ENCODE measurements at places on chromosomes 3 and 15.
A peak's percentile ranks its signal among the peaks of the same experiment; 100 is the strongest.

DNA sequence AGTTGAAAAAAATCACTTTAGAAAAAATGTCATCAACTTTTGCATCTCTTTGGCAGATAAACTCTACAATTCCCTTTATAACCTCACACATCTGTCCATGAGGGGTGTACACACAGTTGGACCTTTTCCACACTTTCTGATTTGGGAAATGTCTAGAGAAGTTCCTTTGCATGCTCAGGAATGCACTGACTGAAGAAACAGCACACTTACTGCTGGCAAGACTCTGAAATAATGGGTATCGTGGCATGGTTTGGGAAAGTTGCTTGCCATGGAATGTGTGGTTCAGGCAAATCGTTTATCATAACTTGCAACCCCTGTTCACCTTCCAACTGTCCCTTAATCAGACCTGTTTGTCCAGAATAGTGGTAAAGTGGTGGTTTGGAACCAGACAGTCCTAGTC, 135.3 kb upstream of the TGFBR2 start:
- DNase-seq, result no peak

- DNase-seq, result no peak
Observed at GRCh38 chr3:161212906-161213305, 8.2 kb upstream of the NMD3 start.

- DNase-seq, result no peak
Observed at GRCh38 chr3:86594838-86595237, 396.1 kb downstream of the VGLL3 start.

DNA sequence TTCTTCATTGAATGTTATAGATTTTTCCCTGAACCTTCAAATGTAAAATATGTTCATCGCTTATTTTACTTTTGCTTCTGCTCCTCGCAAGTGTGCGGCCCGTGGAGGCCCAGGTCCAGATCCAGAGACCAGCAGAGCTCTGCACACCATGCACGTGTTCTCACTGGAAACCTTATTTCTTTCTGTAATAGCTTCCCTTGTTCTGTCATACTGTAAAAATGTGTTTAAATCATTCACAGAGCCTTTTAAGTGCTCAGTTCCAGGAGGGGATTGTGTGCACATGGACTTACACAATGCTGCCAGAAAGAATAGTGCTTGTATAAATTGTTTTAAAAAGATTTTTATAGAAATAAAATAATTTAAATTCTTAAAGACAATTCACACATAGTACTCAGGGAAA, 359.3 kb downstream of the GABRG3 start:
- DNase-seq, result no peak

DNA sequence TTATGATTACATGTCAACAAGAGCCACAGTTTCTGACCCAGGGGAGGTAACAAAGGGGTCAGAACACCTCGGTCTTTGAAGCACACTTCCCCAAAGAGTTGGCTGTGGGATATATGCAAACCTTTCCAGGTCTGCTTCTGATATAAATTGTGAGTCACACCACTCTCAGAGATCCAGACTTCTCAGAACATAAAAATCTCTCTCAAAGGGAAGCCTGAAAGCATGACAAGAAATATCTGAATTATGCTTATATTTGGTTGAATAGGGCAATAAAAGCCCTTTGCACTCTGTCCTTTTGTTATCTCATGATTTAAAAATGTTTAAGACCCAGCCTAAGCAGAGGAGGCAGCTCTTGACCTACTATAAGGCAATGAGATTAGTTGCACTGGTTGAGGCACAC, 56.8 kb downstream of the MYH15 start:
- no peak for DNase-seq

DNA sequence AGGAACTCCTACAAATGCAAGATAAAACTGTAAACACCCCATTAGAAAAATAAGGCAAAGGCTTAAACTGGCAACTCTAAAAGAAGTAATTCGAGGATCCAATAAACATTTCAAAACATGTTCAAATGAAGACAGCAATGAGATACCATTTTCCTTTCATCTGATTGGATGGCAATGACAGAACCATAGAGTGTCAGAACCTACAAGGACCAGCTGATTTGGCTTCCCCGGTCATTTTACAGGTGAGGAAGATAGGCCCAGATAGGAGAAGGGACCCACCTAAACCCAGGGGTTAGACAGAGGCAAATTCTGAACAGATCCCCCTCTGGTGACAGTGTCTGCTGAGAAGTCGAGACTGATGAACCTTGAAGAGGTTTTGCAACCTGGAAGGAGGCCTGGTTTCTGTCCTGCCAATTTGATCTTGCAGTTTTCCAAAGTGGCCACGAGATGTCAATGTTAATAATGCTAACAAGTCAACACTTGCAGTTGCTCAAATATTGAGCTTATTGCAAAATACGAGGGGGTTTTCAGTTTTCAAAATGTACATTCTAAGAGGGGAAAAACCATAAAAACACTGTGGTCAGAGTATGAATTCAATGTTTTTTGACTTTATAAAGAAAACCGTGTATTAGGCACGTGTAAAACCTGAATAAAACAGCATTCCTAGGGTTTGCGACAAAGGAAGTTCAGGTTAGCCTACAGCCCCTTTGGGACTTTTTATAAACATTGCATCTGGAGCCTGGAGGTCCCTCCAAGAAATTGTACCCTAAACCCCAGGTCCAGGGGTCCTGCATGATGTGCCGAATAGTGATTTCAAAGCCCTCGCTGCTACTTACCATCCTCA, 21.5 kb downstream of the CFAP161 start:
- DNase-seq, result peak; percentile 45

- no peak for DNase-seq
Observed at GRCh38 chr15:62904041-62904910, 138.3 kb upstream of the TPM1 start.

- DNase-seq, result no peak
Observed at GRCh38 chr3:27737091-27737490, 15.0 kb upstream of the EOMES start.

GRCh38 chr3:195451373-195452015, 8.7 kb upstream of the ACAP2 start:
- DNase-seq, result no peak

GRCh38 chr15:54250326-54250725, 272.1 kb downstream of the UNC13C start:
- DNase-seq, result no peak

- DNase-seq, result no peak
Observed at GRCh38 chr3:169455472-169455871, 208.0 kb downstream of the MECOM start.

DNA sequence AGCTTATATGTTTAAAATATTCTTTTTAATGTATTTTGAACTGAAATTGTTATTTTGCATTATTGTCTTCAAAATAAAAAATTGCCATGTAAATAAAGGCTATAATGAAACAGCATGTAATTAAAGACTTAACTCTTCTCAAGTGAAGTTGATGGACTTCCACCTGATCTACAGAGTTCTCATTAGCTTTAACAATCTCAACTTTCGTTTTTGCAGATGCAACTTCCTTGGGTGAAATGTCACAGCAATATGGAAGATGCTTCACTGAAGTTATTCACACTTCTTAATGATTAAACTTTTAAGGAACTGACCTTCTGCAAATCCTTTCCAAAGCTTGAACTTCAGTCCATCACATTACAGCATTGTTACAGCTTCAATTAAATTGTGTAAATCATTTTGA, 63.6 kb downstream of the OSTN start:
- DNase-seq, result no peak

- no peak for DNase-seq
Observed at GRCh38 chr3:55601366-55602080, 114.4 kb upstream of the WNT5A start.
